ENCODE measurements at places on chromosomes 2 and 18.

- DNase-seq = peak; percentile 87
Observed at GRCh38 chr2:74457549-74458131, 598 bp upstream of the WBP1 start.

DNA sequence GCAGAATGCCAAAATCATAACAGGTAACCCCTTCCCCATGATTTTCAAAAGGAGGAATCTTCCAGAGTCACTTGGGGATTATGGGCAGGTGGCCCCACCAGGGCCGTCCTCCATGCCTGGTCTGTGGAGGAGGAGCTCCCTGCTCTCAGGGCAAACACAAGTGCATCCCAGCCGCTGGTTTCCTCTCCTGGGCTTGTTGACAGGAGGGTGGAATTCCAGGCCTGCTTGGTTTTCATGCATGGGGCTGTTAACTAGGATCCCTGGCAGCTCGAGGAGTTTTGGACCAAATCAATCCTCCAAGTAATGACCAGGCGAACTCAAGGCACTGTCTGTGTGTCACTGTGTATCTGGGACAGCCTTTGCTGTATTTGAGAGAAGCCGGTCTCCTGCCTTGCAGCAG is 45.3 kb downstream of the FOSL2 start:
- no peak for DNase-seq

DNA sequence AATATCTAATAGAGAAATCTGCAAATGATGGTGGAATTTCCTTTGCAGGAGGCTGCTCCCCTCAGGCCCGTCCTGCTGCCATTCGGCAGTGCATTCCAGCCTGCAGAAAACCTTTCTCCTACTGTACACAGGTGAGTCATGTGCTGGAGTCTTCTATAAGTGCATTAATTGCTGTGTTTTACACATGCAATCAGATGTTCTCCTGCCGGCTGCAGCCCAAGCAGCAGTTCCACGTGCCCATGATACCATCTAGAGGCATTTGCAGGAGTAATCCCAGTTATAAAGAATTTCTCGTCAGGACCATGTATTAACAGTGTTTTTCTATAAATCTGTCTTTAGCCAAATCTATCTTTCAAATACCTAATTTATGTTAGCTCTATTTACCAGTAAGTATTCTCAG is 304.7 kb upstream of the HNMT start:
- no peak for DNase-seq

DNA sequence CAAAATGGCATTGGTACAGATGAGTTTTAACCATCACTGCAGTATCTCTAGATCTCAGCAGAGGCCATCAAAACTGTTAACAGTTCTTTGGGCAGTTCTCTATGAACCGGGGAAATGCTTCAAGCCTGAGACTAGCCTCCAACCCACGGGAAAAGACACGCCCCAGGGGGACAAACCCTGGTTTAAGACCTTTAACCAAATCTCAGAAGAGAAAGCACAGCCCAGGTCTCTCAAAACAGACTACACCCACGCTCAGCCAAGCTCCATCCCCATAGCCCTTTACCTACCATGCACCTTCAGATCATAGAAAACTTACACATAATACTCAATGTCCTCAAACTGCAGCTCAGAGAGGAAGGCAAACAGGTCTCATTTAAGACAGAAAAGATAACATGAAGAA is 78.3 kb downstream of the TMEM163 start:
- no peak for DNase-seq

GRCh38 chr2:236903978-236904377 is 181.7 kb upstream of the COPS8 start:
- DNase-seq = no peak

- no peak for DNase-seq
Observed at GRCh38 chr2:210655229-210655975, 99.0 kb downstream of the CPS1 start.

Measured in activated naive CD8-positive, alpha-beta T cell treated with anti-CD3 and anti-CD28 coated beads, Interleukin-2, amount 50 U/mL, for 24 hours (primary cell).